ENCODE measurements at places on chromosomes 7 and 10.

DNA sequence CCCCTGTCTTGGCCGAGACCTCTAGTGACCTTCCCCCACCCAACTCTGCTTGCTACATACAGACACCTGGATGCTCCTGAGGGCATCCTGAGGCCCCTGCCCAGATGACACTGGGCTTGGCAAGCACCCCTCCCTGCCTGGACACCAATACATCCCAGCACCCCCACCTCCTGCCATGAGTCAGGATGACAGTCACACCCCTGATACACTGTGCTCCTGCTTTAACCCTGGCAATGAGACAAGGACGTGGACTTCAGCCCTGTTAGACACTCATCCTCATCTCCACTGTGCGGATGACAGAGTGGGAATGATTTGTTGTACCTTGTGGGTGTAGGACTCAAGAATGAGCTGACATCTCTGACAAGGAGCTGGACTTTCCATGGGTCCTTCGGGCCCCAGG is 186.3 kb upstream of the ADCY1 start:
- DNase-seq, result no peak

GRCh38 chr7:157652161-157652953 is 315.6 kb downstream of the DNAJB6 start:
- DNase-seq, result no peak

DNA sequence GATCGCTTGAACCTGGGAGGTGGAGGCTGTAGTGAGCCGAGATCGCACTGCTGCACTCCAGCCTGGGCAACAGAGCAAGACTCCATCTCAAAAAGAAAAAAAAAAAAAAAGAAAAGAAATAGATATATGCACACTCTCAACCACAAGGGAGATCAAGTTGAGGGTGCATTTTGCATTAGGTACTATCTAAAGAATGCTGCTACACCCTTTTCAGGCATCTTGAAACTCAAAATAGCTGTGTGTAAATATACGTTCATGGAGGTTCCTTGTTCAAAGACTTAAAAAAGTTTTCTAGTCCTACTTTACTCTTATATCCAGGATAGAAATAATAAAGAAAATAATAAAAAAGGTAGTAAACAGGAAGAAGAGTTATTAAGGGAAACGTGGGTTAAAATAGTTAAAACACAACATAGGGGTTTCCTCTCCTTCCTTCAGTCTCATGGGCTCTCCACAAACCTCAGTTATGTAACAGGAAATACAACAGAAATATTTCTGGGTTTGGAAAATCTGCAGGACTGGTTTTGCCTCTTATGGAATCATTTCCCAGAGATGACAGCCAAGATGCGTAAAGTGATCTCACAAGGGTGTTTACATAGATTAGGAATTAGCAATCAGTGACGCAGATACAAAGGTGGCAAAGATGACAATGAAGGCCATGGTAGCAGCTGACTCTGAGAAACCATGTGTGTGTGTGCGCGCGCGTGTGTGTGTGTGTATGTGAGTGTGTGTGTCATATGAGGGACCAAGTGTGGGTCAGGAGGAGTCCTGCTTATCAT is 15.1 kb downstream of the STEAP4 start:
- no peak for DNase-seq

GRCh38 chr10:101780818-101781654 is 2.2 kb downstream of the NPM3 start:
- peak; percentile 54 for DNase-seq

GRCh38 chr7:17709127-17709526 is 231.2 kb downstream of the SNX13 start:
- DNase-seq, result no peak

DNA sequence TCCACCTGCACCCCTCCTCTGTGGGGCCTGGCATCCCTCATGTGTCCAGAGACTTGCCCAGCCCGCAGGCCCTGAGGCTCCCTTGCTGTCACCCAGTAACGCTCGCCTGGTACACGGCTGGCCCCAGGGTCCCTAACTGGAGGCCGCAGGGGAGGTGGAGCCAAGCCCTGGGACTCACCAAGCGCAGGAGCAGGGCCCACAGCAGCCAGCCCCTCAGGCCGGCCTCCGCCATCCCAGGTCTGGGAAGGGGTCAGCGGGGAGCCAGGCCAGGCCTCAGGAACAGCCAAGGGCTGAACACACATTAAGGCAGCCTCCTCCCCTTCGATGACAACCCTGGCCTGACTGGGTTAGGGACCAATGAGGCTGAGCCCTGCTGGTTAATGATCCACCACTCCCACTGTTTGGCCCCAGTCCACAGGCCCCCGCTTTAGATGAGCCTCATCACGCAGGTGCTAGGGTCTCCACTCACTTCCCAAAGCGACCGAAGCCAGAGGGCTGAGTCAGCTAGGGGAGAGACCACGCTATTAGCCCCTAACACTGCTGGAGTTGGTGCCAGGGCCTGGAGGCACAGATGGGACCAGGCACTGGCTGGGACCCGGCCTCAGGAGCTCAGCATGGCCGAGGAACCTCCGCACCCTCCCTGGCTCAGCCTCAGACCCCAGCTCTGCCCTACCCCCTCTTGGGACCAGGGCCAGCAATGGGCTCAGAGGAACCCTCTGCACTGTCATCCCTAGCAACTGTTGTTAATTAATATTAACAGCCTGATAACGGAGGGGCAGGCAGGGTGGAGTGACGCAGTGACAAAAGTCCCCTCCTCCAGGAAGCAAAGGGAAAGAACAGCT is at the start of gene NPC1L1:
Gene NPC1L1 (minus strand): TSS at position 303 of the 842 bp plus-strand sequence. CDS start 71 bp downstream, at position 232.
- no peak for DNase-seq

- no peak for DNase-seq
Measured at GRCh38 chr7:155816192-155816508, 3.9 kb upstream of the SHH start.

DNA sequence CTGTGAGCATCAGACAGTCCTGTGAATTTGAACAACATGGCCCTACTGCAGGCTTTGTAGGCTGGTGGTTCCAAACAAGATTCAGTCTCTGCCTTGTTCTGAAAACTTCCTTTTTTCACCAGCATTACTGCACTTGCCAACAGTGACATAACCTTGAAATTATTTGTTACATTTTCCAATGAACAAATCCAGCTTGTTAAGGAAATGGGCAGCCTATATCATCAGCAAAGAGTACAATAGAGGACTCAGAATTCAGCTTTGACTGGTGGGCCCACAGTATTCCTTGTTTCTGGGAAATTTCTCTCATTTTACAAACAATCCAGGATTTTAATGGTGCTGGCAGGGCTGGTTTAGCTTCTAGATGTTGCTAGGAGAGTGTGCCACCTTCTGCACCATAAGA is 703.7 kb upstream of the FZD8 start:
- DNase-seq, result no peak

- DNase-seq, result no peak
Measured at GRCh38 chr7:108190891-108191290, 60.7 kb upstream of the LAMB4 start.

DNA sequence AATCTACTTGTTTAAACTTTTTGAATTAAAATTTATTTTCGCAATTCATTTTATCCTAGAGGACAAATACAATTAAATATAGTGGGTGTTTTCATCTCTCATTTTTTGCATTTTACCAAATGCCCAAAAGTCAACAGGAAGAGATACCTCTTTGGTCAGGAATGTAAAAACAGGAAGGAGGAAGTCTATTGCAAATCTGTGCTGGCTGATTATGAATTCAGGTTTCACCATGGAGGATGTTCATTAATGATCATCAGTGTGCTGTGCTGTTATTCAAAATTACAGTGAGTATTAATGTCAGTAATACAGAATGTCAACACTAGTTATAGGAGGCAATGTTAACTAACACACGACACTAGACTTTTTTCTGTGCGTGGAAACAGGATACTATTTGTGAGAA is 24.7 kb downstream of the EXOC6 start:
- DNase-seq, result no peak

GRCh38 chr10:36721871-36722270 is 403.5 kb upstream of the ANKRD30A start:
- DNase-seq, result no peak

- no peak for DNase-seq
Measured at GRCh38 chr10:42929236-42929635, 146.6 kb downstream of the BMS1 start.

- no peak for DNase-seq
Measured at GRCh38 chr10:43890124-43890523, 241.4 kb upstream of the ZNF32 start.

- no peak for DNase-seq
Measured at GRCh38 chr7:44621750-44622103, 15.3 kb downstream of the OGDH start.

GRCh38 chr10:81724431-81724830 is 150.6 kb upstream of the NRG3 start:
- DNase-seq, result no peak

GRCh38 chr7:100874577-100875355 is at the start of gene SRRT:
Gene SRRT, plus strand, starts transcription at chr7:100875103. Its CDS starts 488 bp downstream, at chr7:100875591.
- DNase-seq, result peak; percentile 98

GRCh38 chr7:101874028-101874427 is 56.6 kb downstream of the CUX1 start:
- DNase-seq, result no peak

DNA sequence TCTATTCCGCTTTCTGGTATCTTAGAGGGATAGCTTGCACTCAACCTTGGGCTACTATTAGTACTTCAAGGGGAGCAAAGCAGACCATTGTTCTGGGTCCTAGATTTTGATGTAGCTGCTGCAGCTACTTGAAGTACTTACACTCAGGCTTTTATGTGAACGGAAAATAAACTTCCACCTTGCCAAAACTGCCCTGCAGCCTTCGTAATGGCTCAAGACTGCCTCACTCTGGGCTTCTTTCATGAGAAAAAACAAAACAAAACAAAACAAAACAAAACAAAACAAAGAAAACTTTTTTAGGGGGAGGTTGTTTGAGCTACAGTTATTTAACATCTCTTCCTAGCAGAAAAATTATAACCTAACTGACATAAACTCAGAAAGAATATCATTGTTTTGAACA is 19.4 kb upstream of the EPHB6 start:
- DNase-seq, result no peak

DNA sequence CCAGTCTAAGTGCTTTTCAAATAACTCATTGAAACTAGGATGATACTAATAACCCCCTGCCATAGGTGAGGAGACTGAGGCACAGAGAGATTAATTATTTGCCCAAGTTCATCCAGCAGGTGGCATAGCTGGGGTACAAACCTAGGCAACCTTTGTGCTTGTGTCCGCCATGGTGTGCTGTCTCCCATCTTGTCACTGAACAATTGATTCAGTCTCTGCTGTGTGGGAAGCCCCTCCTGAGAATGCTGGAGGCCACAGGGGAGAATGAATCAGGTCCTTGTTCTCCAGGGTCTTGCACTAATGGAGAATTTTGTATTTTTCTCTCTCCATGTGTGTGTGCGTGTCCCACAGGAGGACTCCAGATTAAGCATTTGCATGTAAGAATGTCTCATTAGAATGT is 15.8 kb upstream of the TMEM236 start:
- no peak for DNase-seq

DNA sequence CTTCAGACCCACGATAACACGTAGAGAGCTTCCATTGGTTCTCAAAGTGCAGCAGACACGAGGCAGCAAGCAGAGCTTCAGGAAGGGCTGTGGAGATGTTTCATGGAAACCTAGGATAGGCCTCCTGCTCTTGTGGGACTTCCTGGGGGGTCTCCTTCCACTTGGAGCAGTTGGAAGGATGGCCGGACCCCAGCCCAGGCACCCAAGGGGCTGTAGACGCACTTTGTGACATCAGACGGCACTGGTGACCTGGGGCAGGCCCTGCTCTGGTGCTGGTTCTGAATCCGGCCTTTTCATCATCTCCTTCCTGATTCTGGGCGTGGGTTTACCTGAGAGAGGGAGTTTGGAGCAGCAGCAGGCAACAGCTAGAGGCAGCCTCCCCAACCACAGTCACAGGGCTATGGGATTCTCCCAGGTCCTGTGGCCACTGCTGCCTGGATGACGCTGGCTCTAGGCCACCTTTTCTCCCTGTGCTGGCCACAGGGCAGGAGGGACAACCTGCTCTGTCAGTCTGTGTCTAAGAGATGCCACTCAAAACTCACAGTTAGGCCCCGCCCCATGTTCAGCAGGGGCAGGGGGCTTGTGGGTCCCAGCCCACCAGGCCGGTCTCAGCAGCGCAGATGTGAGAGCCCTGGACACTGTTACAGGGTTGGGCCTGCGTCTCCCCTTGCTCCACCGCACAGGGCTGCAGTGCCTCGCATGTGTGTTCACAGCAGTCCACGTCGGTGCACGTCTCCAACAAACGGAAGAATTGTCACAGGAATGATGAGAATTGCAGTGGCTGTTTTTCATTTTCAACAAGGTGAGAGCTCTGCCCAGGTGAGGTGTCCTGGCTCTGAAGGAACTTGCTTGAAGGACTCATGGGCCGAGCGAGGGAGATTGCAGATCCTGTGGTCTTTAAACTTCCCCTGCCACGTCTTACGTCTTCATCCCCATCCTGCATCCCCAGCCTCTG is 569.3 kb downstream of the TCERG1L start:
- DNase-seq, result no peak

- DNase-seq, result no peak
Measured at GRCh38 chr10:9733766-9734165, 1283.9 kb upstream of the CELF2 start.

DNA sequence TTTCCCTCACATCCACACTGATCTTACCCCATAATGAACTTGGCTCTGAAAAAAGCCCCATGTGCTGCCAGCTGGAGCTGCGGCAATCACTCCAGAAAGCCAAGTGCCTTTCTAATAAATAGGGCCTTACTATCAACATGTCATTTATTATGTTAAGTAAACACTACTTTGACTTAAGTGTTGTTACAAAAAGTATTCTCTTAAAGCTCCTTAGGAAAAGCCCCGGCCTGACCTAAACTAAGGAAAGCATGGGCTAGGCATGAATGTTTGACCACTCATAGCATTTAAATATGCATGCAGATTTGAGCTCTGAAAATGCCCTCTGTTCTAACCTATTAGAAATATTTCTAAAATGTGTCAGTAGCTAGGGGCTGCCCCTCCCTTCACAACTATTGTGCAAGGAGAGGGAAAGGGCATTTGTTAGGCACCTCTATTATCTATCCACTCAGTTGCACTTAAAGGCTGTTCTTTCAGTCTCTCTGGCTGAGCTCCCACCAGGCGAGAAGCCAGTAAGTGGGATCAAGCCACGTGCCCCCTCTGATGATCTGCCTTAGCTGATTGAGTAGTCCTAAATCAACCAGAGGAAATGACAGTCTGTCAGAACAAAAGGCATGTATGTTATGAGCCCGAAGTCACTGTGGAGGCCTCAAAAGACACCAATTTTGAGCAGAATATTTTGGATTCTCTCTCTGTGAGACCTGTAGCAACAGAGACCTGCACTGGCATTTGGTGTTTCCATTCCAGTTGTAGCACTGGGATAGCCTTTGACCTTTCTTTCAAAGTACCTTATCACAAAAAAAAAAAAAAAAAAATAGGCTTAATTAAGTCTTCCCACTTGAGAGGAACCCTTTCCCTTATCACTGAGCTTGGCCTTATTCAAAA is 77.1 kb downstream of the ITGB8 start:
- no peak for DNase-seq

- DNase-seq, result no peak
Measured at GRCh38 chr10:20870834-20871233, 26.3 kb downstream of the NEBL start.

DNA sequence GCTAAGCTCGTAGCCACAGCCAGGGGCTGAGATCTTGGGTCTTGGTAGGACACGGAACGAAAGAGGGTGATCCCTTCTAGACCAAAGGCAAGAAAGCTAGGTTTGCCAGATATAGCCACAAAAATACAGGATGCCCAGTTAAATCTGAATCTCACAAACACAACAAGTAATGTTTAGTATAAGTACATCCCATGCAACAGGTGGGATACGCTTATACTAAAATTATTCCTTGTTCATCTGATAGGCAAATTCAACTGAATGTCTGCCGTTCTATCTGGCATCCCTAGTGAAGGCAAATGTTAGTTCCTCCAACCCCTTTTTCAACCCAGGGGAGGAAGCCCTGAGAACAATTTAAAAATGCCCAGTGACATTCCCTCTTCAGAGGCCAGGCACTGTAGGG is 131.1 kb upstream of the MGMT start:
- DNase-seq, result no peak

- no peak for DNase-seq
Measured at GRCh38 chr10:95214793-95215192, 20.8 kb downstream of the ACSM6 start.
